ENCODE measurements at places on chromosomes 6 and 20. TPM values are rescaled to one million over a fixed set of nuclear protein-coding genes. Genes with fewer than 3 reads are reported as not detected.

- DNase-seq: peak; percentile 17
These were observed 44.6 kb upstream of the HDDC2 start for GRCh38 chr6:125346201-125346925.

- DNase-seq: no peak
These were observed 29.9 kb upstream of the HMGA1 start for GRCh38 chr6:34206726-34207125.

DNA sequence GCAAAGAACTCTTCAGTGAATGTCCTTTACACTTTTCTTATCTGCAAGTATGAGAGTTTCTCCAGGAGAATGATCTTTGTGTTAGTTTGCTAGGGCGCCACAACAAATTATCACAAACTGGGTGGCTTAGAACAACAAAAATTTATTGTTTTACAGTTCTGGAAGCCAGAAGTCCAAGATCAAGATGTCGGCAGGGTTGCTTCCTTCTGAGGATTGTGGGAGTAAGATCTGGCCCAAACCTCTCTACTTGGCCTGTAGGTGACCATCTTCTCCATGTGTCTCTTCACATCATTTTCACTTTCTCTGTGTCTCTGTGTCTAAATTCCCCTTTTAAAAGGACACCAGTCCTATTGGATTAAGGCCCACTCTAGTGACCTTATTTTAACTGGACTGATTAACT is 103.0 kb downstream of the ADTRP start:
- DNase-seq: no peak

DNA sequence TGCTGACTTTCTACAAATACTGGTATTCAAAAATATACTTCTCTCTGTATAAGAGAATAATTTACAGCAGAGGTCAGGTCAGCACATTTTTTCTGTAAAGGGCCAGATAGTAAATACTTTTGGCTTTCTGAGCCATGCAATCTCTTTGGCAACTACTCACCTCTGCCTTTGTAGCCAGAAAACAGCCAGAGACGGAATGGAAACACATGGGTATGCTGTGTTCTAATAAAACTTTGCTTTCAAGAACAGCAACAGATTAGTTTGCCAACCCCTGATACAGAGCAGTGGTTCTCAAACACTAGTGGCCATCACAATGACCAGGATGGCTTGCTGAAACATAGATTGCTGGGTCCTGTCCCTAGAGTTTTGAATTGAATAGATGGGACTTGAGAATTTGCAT is 46.3 kb downstream of the SYCP2L start:
- no peak for DNase-seq

DNA sequence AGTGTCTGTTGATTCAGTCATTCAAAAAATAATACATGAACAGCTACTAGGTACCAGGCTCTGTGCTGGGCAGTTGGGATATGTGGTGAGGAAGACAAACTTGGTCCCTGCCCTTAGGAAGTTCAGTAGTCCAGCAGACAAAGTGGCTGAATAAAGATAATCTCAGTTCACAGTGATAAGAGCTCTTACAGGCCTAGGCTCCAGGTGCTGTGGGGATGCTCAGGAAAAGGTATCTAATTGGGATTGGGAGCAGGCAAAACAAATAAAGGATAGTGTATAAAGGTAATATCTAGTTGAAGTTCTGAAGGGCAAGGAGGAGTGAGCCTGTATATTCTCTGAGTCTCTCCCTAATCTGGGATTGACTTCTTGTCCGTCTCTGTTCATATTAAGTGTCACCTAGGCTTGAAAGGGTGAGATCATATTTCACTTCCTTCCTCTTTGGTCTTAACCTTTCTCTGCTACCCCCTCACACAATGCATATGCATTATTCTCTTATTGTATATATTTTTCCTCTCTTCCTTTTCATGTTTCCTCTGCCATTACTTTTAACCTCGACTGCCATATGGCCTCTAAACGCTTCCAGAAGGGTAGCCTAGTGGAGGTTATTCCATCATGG is 13.5 kb downstream of the PTPN1 start:
- DNase-seq: no peak

GRCh38 chr6:163339466-163339865 is 75.1 kb upstream of the QKI start:
- DNase-seq: no peak

- DNase-seq: peak; percentile 41
These were observed 16.4 kb upstream of the ENPP4 start for GRCh38 chr6:46113370-46113769.

GRCh38 chr20:37914672-37915433 is 11.9 kb downstream of the VSTM2L start:
- peak; percentile 82 for DNase-seq

DNA sequence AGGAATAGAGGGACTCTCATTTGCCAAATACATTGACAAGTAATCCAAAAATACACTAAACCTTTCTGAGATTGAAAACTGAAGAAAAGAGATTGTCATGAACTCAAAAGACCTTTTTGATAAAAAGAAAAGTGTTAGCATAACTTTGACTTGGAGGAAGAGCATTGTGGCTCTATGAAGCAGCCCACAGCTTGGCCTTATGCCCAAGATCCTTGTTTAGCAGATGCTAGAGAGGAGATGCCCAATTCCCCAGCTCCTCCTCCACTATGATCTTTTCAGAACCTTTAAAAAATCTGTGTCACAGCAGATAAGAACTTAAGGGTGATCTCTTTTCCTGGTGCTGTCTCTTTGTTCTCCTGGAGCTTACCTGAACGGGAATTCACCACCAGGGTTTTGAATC is 35.8 kb upstream of the IGF2R start:
- no peak for DNase-seq

DNA sequence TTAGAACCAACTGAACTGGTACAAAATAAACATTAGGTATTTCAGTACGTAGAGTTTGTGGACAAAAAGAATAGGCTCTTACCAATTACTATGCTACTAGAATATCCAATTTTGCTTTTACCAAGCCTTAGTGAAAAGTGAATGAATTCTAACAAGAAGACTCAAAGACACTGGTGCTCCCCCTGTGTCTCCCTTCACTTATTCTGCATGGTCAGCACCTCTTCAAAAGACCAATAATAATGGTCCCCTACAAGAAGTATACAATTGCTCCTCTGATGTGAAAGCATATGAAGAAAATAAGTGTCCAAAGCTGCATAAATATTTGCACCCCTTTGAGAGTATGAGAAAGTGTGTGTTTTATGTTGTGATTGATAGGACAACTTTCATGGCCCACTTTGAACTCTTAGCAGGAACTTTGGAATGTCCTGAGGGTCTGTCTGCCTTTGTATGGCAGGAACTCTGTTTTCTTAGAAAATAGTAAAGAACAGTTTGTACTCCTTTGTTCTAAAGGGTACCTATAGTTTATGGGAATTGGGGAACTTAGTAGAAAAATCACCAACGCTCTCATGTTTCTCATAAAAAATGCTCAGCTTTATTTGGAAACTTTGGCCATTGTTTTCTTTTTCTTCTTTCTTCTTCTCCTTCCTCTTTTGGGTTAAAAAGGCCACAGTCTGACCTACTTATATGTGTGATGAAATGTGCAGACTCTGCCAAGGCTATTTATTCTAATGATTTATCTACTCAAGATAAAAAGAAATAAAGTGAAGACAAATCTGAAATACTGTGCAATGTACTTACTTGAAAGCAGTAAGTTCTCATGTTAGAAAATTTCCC is 352.4 kb downstream of the LAMA2 start:
- DNase-seq: no peak

DNA sequence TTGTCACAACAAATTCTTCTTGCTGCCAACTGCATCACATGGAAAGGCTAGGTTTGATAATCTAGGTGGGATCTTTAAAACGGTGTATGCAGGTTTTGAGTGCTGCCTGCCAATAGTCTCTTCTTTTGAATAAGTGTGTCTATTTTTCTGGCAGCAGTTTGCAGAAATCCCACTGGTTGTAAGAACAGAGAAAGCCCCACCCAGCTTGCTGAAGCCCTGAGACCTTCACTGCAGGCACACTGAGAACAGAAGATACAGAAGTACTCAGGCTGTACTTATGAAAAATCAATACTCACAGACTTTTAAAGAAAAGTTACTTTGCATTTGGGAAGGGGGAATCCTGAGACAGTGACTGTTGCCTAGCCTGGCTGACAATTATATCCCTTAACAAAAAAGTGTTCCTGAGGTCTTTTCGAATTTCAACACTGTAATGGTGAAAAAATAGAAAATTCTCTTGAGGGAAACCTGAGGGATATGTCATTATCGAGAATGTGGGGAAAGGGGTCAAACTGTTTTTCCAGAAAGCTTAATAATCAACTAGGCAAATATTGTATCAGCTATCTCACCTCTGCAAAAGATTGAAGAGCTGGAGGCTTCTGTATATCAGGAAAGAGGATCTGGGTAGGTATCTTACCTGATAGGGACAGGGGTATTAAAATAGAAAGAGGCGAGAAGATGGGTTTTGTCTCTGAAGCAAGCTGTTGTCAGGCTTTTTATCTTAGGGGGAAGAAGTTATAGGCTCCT is 199.9 kb downstream of the LRFN2 start:
- no peak for DNase-seq

GRCh38 chr20:62735331-62735821 is 26.7 kb downstream of the NTSR1 start:
- no peak for DNase-seq

Gene DCDC2
- 0.59 TPM for total RNA-seq

Gene DDO
- total RNA-seq: 0.10 TPM

Gene CENPQ
- 20.2 TPM for total RNA-seq

Gene SRSF12
- 2.6 TPM for total RNA-seq

Measured in GM23338 (cell line).